ENCODE measurements at places on chromosomes 1 and 21.

DNA sequence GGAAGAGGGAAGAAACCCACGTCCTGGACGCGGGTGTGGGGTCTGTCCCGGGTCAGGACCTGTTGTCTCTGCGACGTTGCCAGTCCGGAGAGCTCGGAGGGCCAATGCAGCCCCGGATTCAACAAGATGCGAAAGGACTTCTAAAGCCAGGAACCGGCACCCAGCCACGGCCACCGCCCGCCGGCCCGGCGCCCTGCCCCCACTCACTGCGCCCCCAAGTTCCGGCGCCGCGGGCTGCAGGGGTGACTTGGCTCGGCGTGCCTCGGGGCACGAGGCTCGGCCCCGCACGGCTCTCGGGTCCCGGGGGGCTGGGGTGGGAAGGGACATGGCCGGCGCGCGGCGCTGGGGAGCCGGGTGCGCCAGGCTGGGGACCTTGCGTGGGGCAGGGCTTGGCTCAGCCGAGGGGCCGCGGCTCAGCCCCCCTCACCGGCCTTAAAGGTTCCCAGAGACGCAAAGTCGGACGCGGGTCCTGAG is 51.8 kb upstream of the H6PD start:
- DNase-seq, result no peak

GRCh38 chr1:13808729-13809131 is 108.7 kb downstream of the PRDM2 start:
- no peak for DNase-seq

DNA sequence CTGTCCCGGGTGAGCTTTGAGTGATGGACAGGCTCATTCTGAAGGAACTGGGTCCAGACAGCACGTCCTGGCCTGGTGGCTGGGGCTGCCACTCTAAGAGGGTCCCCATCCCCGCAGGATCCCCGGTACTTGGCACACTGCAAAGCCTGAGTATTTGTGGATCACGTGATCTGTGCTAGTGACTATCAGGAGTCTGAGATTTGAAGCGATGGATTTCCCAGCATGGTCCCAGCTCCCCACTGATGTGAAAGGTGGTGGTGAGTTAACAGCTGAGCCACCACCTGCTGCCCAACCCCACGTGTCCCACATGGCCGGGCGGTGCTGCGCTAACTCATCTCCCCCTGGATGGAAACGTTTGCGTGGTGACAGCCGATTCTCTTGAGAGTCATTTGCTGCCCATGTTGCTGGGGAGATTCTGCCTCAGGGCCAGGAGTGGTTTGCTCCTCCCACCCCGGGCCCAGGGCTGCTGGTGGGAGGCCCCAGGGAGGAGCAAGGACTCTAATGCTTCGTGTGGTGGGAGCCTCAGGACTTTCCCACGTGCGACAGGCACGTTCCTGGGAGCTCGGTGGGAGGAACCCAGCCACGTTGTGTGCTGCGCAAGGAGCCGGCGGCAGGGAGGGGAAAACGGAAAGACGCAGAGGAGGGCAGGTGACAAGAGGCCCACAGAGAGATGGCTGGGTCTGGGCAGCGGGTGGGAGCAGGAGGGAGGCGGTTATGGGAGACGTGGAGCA is 15.1 kb downstream of the FAAP20 start:
- DNase-seq, result no peak

DNA sequence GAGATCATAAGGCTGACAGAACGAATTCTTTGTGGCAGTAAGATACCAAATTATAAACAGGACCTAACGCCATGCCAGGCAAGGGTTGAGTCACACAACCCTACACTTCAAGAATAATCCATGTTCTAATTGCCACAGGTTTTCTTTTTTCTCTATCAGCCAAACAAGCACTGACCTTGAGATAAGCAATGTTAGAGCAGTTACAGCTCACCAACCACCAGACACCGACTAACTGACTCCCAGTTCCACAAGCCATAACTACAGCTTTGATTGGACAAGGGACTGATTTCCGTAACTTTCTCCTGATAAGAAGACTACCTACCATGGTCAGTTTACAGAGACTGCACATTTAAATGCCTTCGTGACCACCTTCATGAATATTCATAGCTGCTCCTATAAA is 149.6 kb downstream of the PTPRU start:
- no peak for DNase-seq

DNA sequence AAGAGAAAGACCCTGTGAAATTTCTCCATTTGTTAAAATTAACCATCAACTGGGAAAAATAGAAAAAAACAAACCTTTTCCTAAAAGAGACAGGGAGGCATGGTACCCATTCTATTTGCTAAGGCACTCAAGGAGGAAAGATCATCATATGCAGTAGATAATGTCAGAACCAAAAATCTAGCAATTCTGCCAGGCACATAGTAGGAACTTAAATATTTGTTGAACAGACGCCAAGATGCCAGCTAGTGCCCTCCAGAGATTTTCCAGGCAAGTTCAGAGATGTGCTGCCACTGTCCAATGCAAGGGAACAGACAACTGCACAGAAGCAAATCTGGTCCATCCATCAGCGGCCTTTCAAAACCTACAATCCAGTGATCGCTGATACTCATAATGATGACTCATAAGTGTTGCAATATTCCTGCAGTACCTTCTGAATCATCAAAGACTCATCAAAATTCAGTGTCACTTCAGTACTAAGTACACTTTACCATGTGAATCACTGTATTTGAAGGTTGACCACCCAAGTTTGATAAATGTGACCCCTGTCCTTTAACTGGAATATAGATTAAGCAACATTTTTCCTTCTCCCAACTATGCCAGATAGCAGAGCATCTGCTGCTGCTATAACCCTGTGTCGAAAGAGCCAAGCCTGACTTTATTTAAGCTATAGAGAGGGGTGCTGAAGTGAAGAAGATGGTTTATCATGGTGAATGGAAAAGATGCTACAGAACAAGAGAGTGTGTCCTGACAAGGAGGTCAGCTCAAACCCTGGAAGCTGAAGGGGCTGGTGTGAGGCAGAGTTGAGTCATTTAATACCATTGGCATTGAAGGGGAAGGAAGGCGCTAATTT is 99.1 kb downstream of the MT1HL1 start:
- DNase-seq, result no peak

GRCh38 chr1:47219590-47220220 is 12.3 kb downstream of the TAL1 start:
- no peak for DNase-seq

GRCh38 chr1:1125945-1126344 is 10.1 kb upstream of the C1orf159 start:
- DNase-seq, result no peak

- DNase-seq, result no peak
These were observed 2.5 kb upstream of the LEFTY1 start for GRCh38 chr1:225891229-225891972.

DNA sequence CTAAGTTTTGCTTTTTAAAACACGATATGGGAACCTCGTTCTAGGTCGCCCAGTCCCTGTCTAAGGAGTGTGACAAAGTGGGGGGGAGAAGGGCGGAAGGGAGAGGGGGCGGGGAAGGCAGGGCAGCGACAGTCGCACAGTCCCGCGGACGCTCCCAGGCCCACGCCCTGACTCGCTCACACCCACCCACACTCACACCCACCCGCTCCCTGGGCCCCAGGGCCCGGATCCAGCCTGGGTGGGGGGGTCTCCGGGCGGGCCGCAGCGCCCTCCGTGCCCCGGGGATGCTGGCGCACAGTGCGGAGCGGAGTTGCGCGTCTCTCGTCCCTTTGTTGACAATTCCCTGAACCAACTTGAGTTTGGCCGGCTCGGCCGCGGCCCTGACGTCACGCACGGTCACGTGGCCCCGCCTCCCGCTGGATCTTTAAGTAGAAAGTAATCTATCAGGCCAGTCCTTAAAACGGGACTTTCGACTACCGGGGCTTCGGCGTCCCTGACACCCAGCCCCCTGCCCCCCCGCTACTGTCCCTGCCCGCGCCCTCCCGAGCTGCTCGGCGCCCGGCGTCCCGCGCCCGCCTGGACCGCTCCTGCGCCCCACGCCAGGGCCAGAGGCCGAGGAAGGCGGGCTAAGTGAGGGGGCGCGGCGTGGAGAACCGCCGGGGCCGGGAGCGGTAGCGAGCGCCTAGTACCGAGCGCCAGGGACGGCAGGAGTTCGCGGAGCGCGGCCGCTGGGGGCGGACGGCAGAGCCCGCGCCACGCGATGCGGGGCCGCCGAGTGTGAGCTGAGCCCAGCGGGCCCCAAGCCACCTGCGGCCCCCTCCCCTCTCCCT is at the start of gene FOXD3:
TSS of gene FOXD3 (plus strand) at position 454 of the 830 bp plus-strand sequence. CDS start 492 bp downstream, outside the sequence.
- no peak for DNase-seq

- DNase-seq, result peak; percentile 40
These were observed at the start of gene VAV3 for GRCh38 chr1:107965110-107965991. Gene VAV3, minus strand, starts transcription at chr1:107965180. Its CDS starts 311 bp downstream, at chr1:107964869.

DNA sequence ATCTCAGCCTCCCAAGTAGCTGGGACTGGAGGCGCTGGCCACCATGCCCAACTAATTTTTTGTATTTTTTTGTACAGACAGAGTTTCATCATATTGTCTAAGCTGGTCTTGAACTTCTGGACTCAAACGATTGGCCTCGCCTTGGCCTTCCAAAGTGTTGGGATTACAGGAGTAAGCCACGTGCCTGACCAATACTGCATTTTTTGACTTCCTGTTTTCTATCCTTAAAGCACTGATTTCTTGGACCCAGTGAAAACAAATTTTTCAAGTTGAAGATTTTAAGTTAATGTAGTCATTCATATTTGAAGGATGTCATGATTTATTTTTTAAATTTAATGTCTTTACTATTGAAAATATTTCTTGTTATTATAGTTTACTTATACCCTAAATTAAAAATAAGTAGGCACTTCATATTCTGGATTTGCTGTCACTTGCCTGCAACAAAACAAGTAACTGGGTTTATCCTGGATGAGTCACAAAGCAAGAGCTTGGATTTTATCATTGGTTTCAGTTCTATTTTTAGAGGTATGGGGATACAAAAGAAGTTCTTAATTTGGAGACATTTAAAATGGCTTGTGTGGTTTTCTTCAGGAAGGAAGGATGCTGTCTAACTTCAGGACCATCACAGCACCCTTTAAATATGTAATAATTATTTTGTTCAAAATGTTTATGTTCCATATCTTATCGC is 2.2 kb upstream of the VPS45 start:
- DNase-seq, result no peak

- DNase-seq, result no peak
These were observed 113.7 kb upstream of the IFFO2 start for GRCh38 chr1:19070197-19070651.

DNA sequence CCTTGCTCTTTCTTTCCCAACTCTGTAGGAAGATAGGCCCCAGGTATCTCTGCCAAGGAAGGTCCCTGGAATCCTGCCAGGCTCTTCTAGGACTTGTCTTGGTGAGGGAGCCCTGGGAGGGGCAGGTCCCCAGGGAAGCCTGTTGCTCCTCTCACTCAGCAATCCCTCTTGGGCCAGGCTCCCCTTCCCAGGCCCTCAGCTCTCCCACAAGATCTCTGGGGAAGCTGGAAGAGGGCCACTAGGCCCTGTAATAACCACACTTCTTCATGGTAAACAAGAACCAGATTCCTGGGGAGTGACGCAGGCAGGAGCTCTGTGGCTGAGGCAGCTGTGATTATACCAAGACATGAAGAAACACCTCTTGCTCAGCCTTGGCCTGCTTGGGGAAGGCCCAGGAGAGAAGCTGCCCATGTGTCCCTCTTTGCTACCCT is 9.9 kb upstream of the MAPKAPK2 start:
- DNase-seq, result no peak

DNA sequence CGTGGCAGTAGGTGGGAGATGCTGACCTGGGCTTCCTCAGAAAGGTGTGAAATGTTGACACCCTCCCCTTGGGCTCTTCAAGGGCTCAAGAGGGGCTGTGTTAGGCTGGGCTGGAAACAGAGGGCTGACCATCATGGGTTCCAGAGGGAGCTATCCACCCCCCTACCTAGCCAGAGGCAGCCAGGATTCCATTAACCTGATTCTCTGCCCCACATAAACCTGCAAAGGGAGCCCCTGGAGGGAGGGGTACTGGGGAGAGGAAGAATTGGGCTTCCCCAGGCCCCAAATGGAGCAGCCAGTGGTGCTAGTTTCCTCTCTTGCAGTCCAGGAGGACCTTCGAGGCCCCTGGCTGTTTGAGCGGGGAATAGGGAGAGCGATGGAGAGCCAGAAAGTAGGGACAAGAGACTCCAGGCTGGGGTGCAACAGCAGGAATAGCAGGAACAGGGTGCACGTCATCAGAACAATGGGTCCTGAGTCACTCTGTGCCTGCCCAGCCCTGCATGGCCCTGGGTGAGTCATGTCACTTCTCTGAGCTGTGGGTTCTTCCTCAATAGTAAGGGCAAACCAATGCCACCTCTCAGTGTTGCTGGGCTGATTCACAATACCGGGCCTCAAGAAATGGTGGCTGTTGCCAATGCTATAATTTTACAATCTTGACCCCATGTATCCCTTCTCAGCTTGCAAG is 121.2 kb downstream of the EPHB2 start:
- DNase-seq, result no peak

GRCh38 chr1:117754061-117754969 is 148.5 kb downstream of the TENT5C start:
- no peak for DNase-seq

DNA sequence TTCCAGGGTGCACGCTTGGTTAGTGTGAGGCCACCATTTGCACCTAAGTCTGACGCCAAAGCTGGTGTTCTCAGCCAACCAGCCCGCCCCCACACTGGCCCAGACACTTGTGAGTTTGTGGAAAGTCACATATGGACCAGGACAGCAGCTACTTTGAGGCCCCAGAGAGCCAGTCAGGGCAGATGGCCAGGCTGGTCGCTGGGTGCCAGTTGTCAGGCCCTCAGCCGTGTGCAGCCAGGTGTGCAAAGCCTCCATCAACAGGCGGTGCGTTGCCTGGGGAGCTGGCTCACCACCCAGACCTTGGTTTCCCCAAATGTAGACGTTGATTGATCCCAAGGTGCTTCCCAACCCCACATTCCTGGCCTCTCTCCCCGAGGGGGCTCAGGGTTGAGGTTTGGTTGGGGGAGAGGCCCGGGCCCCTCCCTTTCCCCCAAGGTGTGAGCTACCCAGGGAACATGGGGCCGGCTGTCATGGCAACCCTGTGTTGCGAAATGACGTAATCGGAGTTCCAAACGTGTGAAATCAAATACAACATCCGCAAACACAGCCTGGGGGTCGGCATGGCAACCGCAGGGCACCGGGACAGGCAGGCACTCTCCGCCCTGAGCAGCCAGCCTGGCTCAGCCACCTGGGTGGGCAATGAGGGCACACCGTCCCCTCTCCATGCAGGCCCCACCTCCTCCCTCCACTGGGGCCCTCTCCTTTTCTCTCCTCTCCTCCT is 42.2 kb upstream of the WNT4 start:
- no peak for DNase-seq

GRCh38 chr1:17485281-17485680 is 45.8 kb upstream of the RCC2 start:
- no peak for DNase-seq

GRCh38 chr1:66527686-66528085 is 6.3 kb upstream of the SGIP1 start:
- DNase-seq, result no peak

- DNase-seq, result no peak
These were observed 37.5 kb downstream of the ELAPOR1 start for GRCh38 chr1:109151146-109151990.

DNA sequence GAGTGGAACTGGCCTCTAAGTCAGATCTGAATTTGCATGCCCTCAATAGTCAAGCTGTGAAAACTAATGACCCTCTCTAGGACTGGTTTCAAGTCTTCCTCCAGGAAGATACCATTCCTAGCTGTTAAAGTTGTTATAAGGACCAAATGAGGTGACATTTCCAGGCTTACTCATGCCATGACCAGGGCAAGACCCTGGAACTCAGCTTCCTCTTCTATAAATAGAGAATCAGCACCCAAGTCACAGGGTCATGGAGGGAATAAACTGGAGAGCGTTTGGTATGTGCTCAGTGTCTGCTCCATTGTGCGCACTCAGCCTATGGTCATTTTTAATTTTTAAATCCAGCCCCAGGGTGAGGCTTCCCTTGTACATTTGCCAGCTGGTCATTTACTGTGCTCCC is 2.5 kb downstream of the S100A9 start:
- DNase-seq, result no peak
